Hepatocyte (in vitro differentiated cells): ENCODE measurements at places on chromosomes 2 and 18. TPM values are rescaled to one million over a fixed set of nuclear protein-coding genes. Genes with fewer than 3 reads are reported as not detected.

DLX2 gene
- 1.2 and 2.8 TPM in 2 replicates for polyA plus RNA-seq

VIT gene
- 0.25 and 1.5 TPM in 2 replicates for polyA plus RNA-seq

KCNJ13 gene
- 29.1 and 43.1 TPM in 2 replicates for polyA plus RNA-seq

ZNF385B gene
- polyA plus RNA-seq = 1.5 and 1.8 TPM in 2 replicates

ALPI gene
- polyA plus RNA-seq = 2.7 and 3.5 TPM in 2 replicates

NLRC4 gene
- polyA plus RNA-seq = 0.21 and 0.99 TPM in 2 replicates

ZBTB7C gene
- 0.70 and 1.1 TPM in 2 replicates for polyA plus RNA-seq

NMUR1 gene
- 0.37 TPM in 1 of 2 replicates, not detected in the other for polyA plus RNA-seq

RPRD1A gene
- polyA plus RNA-seq = 23.3 and 23.7 TPM in 2 replicates

RAB27B gene
- 4.5 and 5.2 TPM in 2 replicates for polyA plus RNA-seq

ANKRD29 gene
- polyA plus RNA-seq = 7.7 and 8.9 TPM in 2 replicates

CRYBA2 gene
- polyA plus RNA-seq = not detected in 2 replicates

REG3G gene
- polyA plus RNA-seq = 1.3 and 2.3 TPM in 2 replicates

HOXD1 gene
- not detected in 2 replicates for polyA plus RNA-seq

HOXD11 gene
- 9.9 and 11.5 TPM in 2 replicates for polyA plus RNA-seq

ST3GAL5 gene
- 24.4 and 24.7 TPM in 2 replicates for polyA plus RNA-seq

SERPINB4 gene
- polyA plus RNA-seq = not detected in 2 replicates

ANO7 gene
- 1.4 and 3.0 TPM in 2 replicates for polyA plus RNA-seq

RAX gene
- polyA plus RNA-seq = not detected in 2 replicates

RUFY4 gene
- polyA plus RNA-seq = 1.5 TPM in 1 of 2 replicates, not detected in the other

PSMA8 gene
- polyA plus RNA-seq = 0.15 TPM in 1 of 2 replicates, not detected in the other

GKN2 gene
- polyA plus RNA-seq = not detected in 2 replicates

CIB4 gene
- 0.29 TPM in 1 of 2 replicates, not detected in the other for polyA plus RNA-seq

C18orf54 gene
- 1.1 and 1.3 TPM in 2 replicates for polyA plus RNA-seq

SLC5A7 gene
- not detected in 2 replicates for polyA plus RNA-seq

C18orf63 gene
- polyA plus RNA-seq = not detected in 2 replicates

SAG gene
- not detected in 2 replicates for polyA plus RNA-seq

LYPD1 gene
- polyA plus RNA-seq = 17.4 and 20.2 TPM in 2 replicates

LRP2 gene
- polyA plus RNA-seq = 8.1 and 9.7 TPM in 2 replicates

SCN9A gene
- 4.1 and 5.1 TPM in 2 replicates for polyA plus RNA-seq

CFAP221 gene
- polyA plus RNA-seq = 3.3 and 3.5 TPM in 2 replicates
